ENCODE measurements at places on chromosomes 12 and 14. TPM values are rescaled to one million over a fixed set of nuclear protein-coding genes. Genes with fewer than 3 reads are reported as not detected.

Gene DLST
- total RNA-seq, result 110 TPM

DNA sequence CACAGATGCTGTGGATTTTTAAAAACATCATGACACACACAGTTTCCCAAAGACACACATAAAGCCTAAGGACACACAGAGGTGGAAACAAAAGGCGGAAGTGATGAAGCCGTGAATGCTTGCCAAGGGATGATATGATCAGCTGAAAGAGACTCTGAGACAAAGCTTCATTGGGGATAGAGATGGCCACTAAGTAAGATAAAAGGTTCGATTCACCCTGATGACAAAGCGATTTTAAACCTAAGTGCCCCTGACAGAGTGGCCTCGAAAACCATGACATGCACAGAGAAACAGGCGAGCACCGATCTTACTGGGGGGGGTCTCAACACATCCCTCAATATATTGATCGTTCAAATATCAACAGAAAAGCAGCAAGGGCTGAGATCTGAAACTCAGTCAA lies 20.3 kb upstream of the EIF5 start:
- H3K27ac ChIP-seq, result no peak overlapping the region
- H3K36me3 ChIP-seq, result no peaks in the 10 kb centered on the region
- DNase-seq, result no peak

Gene CD4
- total RNA-seq, result 14.1 TPM

GRCh38 chr12:75756111-75756510 lies 244.7 kb upstream of the KRR1 start:
- H3K4me1 ChIP-seq, result peaks cover 17% of the 10 kb centered on the region
- H3K36me3 ChIP-seq, result no peaks in the 10 kb centered on the region
- no peak for DNase-seq
- H3K4me3 ChIP-seq, result no peak overlapping the region

DNA sequence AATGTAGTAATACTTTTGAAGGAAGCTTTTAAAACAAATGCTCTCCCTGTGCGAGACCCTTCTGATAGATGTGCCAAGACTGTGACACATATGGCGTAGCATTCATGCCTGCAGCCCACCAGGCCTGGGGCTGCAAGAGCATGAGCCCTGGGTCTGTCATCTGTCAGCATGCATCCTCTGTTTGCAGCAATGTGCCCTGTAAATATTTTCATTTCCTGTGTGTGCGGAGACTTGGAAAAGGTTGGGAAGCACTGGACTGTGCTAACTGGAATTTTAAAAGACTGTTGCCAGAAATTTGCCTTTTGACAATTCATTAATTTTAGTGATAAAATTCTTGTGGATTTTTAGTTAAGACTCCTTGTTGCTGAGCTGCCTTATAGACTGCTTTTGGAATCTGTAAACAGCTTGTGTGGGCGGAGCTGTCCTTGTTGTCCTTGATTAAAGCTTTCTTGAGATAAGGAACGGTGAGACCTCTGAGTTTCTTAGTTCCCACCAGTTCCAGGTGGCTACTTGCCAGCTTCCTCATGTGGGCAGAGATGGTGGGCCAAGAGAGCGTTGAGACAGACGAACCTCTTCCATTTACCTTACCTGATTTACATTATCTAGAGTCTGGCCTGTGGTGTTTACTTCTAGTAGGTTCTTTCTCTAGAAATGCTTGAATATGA lies 23.4 kb downstream of the MARK3 start:
- no peak overlapping the region for H3K4me3 ChIP-seq
- no peak overlapping the region for H3K27ac ChIP-seq
- peaks cover 30% of the 10 kb centered on the region for H3K36me3 ChIP-seq
- DNase-seq, result no peak
- H3K27me3 ChIP-seq, result no peaks in the 10 kb centered on the region
- H3K4me1 ChIP-seq, result peaks cover 20% of the 10 kb centered on the region

- H3K36me3 ChIP-seq, result no peaks in the 10 kb centered on the region
- H3K27me3 ChIP-seq, result no peaks in the 10 kb centered on the region
- DNase-seq, result no peak
Observed at GRCh38 chr12:91432089-91432488, 249.5 kb upstream of the DCN start.

- H3K27me3 ChIP-seq, result peaks cover 14% of the 10 kb centered on the region
- DNase-seq, result no peak
- H3K27ac ChIP-seq, result no peak overlapping the region
- H3K4me3 ChIP-seq, result no peak overlapping the region
- H3K4me1 ChIP-seq, result no peaks in the 10 kb centered on the region
- H3K36me3 ChIP-seq, result no peaks in the 10 kb centered on the region
Observed at GRCh38 chr12:106049546-106049945, 89.2 kb downstream of the NUAK1 start.

Gene COCH
- 5.8 TPM for total RNA-seq

Gene HCAR2
- not detected for total RNA-seq

Gene NEUROD4
- not detected for total RNA-seq

Gene RNASE3
- total RNA-seq, result not detected

GRCh38 chr14:65206448-65207096 lies 104.3 kb upstream of the MAX start:
- H3K27me3 ChIP-seq, result no peaks in the 10 kb centered on the region
- H3K4me1 ChIP-seq, result peaks cover 60% of the 10 kb centered on the region
- peak overlapping the region; percentile 53 for H3K4me3 ChIP-seq
- DNase-seq, result peak; percentile 57
- peak overlapping the region; percentile 87 for H3K27ac ChIP-seq

GRCh38 chr12:124369827-124370378 lies 75.0 kb downstream of the RFLNA start:
- no peaks in the 10 kb centered on the region for H3K27me3 ChIP-seq
- no peaks in the 10 kb centered on the region for H3K4me1 ChIP-seq
- H3K36me3 ChIP-seq, result no peaks in the 10 kb centered on the region
- H3K27ac ChIP-seq, result no peak overlapping the region

DNA sequence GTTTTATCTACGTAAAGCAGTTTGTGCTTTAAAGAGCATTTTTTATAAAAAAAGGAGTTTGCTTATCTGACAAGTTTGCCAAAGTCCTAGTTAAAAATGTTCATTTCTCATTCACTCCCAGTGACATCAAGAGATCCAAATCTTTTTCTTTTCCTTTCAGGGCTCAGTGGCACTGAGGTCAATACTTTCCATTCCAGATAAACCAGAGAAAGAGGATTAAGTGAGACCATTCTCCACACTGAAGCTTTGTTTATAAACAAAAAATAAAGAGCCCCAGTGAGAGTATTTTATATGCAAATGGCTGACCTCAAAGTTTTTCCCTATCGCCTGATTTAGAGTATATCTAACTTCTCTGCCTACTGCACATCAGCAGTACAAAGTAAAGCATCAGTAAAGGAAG lies 199.8 kb downstream of the ALG10B start:
- no peaks in the 10 kb centered on the region for H3K27me3 ChIP-seq
- no peak overlapping the region for H3K27ac ChIP-seq
- H3K4me3 ChIP-seq, result no peak overlapping the region
- no peak for DNase-seq

Gene TEDC1
- total RNA-seq, result 30.1 TPM

GRCh38 chr14:69013943-69014782 lies 35.1 kb upstream of the ACTN1 start:
- H3K27me3 ChIP-seq, result no peaks in the 10 kb centered on the region
- H3K36me3 ChIP-seq, result no peaks in the 10 kb centered on the region
- DNase-seq, result no peak
- H3K4me3 ChIP-seq, result no peak overlapping the region
- no peak overlapping the region for H3K27ac ChIP-seq

GRCh38 chr12:94988471-94988870 lies 15.0 kb downstream of the NDUFA12 start:
- H3K36me3 ChIP-seq, result peaks cover 47% of the 10 kb centered on the region
- no peak overlapping the region for H3K4me3 ChIP-seq
- H3K4me1 ChIP-seq, result peaks cover 49% of the 10 kb centered on the region
- DNase-seq, result no peak
- H3K27ac ChIP-seq, result peak overlapping the region; percentile 69

- no peaks in the 10 kb centered on the region for H3K36me3 ChIP-seq
- H3K4me3 ChIP-seq, result no peak overlapping the region
- no peaks in the 10 kb centered on the region for H3K4me1 ChIP-seq
- H3K27me3 ChIP-seq, result no peaks in the 10 kb centered on the region
- DNase-seq, result no peak
Observed at GRCh38 chr14:99035712-99036610, 236.0 kb downstream of the BCL11B start.

All from activated CD8-positive, alpha-beta T cell treated with anti-CD3 and anti-CD28 coated beads for 36 hours (primary cell).